Activated CD4-positive, alpha-beta T cell treated with anti-CD3 and anti-CD28 coated beads, Interleukin-2, amount 50 U/mL, for 24 hours (primary cell): ENCODE measurements at places on chromosomes 11 and 22.

GRCh38 chr11:115522302-115522701 lies 18.1 kb upstream of the CADM1 start:
- DNase-seq = no peak

DNA sequence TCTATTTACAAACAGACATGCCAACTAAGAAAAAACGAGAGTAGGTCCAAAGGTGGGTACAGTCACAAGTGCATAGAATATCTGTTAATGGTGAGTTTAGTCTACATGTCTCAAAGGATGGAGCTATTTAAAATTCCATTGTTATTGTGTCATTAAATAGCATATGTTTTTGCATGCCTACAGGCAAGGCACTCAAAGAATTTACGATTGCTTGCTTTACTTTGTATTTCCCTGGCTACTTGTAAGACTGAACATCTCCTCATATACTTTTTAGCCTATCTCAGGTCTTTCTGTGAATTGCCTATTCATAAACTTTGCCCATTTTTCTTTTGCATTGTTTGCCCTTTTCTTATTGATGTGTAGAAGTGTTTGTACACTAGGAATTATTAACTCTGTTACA lies 39.7 kb downstream of the DEUP1 start:
- no peak for DNase-seq

DNA sequence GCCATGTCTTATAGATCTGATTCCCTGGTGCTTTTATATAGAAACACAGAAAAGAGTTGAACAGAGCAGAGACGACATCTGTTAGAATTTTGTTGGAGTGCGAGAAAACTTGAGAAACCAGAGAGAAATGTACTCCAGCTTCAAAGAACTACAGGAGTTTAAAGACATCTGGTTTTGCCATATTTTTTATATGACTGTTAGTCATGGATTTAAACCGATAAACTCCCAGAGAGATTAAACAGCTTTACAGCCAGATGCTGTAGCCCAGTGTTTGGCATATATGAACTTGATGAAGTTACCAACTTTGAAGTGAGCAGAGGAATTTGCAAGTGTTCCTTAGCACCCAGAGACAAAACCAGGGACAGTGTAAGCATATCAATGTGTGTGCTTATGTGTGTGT lies 1083.1 kb downstream of the LRRC4C start:
- DNase-seq = no peak

- DNase-seq = no peak
Measured at GRCh38 chr11:91396236-91397133, 828.1 kb upstream of the FAT3 start.

GRCh38 chr11:26963764-26964163 lies 30.1 kb upstream of the FIBIN start:
- DNase-seq = no peak

- no peak for DNase-seq
Measured at GRCh38 chr11:16841481-16841880, 103.0 kb downstream of the C11orf58 start.
